Stimulated activated CD4-positive, alpha-beta T cell treated with anti-CD3 and anti-CD28 coated beads, Interleukin-2, amount 100 ng/mL, for 24 hours (primary cell): ENCODE measurements at places on chromosomes 3 and 15.
A peak's percentile ranks its signal among the peaks of the same experiment; 100 is the strongest.

GRCh38 chr3:9349321-9350117, 13.3 kb upstream of the THUMPD3 start:
- DNase-seq = no peak

- peak; percentile 73 for DNase-seq
Measured at GRCh38 chr3:109731639-109732473, 394.5 kb upstream of the DPPA4 start.

DNA sequence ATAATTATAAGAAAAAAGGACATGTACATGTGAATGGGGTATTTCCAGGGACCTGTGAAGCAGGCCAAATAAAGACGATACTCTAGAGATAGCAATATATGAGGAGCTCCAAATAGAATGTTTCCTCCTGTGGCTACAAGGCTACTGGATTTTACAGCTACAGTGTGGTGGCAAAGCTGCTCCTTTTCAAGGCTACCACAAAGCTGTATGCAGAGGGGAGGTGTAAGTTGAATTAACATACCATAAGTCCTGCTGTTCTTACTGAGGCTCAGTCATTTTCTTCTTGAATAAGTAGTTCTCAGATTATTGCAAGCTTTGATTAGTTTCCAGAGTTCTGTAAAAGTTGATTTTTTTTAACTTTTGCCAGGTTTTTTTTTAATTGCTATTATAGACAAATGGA, 1184.6 kb upstream of the EPHA6 start:
- no peak for DNase-seq

DNA sequence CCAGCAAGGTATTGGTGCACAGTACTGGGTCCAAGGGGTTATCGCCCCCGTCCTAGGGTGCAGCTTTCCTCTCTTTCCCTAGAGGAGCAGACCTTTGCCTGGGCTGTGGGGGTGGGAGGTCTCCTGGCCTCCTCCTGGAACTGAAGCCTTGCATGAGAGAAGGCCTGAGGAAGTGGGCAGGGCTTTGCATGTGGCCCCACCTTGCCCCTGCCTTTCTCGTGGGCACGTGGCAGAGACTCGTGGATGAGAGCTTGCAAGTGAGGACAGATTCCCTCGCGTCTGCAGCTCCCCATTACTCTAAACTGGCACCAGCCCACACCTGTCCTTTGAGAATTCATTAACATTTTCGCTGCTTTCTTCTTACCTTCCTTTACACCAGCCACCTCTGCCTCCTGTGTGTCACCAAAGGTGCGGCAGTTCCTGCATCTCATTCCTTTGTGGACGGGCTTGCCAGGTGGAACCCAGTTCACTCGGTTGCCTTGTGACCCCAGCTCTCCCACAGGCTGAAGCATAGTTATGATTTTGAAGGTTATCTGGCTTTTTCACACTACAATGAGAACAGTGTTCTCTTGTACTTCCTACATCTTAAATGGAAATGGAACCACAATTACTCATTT, 40.9 kb upstream of the NR2C2 start:
- DNase-seq = no peak

- DNase-seq = no peak
Measured at GRCh38 chr15:40500568-40501330, 30.0 kb downstream of the CHST14 start.

DNA sequence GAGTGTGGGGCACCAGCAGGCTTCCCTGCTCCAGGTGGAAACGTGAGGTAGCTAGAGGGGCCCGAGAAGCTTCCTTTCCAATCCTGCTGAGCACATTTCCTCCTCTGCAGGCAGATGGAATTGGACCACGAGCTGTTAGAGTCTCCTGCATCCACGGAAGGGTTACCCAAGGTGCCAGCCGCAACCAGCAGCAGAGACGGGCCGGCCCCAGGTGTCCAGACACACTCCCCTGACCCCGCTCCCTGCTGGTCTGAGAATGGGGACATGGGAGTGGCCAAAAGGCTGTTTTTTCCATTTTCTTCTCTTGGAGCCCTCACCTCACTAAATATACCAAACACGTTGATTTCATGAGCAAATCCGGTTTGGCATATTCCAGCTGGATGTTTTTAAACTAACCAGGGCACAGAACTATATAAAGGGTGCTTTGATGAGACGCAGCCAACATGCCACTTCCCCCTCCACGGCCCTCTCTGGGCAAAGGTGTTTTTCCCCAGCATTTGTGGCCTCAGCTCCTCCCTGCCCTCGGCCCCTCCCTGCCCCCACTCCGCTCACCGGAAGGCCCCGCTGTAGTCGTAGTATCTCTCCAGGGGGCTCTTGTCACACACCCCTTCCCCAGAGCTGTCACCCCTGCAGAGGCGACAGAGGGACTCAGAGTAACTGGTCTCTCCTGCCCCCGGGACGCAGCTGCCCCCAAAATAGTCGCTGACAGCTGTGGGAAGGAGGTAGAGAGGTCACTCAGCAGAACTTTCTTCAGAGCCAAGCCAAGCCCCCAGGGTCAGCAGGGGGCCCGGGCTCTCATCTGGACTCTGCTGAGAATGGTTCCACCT, 7.0 kb downstream of the MELTF start:
- no peak for DNase-seq

DNA sequence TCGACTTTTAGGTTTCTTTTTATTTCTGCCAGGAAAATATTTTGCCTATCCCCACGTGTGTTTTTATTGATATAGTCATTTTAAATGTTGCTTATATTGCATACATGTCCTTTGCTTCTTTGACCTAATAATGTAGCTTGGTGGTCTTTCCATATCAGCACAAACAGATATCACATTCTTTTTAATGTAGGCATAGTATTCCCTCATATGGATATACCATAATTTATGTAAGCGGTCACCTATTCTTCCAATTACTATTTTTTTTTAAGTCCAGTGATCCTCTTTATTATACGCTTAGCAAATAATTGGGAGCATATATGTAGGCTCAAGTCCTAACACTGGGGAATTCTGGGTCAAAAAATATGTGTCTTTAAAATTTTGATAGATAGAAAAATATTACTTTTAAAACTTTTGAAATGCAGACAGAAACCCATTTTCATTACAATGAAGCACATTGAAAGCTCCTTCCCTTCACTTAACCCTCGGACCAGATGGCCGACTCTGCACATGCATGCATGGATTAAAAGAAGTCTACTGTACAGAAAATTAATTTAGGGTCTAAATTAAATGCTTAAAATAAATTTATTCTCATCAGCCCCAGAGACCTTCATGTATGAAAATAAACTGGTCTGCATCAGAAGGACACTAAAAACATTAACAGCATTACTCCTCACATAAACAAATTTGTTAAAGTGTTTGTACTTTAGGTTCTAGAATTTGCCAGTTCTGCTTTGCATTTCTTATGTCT, 90.5 kb upstream of the LIMD1 start:
- no peak for DNase-seq
